ENCODE measurements at places on chromosomes 5 and 9. TPM values are rescaled to one million over a fixed set of nuclear protein-coding genes. Genes with fewer than 3 reads are reported as not detected.

Gene SLCO4C1
- 0.19 TPM for total RNA-seq

- DNase-seq = no peak
These were observed 263.0 kb downstream of the PDZD2 start for GRCh38 chr5:31901807-31902530.

DNA sequence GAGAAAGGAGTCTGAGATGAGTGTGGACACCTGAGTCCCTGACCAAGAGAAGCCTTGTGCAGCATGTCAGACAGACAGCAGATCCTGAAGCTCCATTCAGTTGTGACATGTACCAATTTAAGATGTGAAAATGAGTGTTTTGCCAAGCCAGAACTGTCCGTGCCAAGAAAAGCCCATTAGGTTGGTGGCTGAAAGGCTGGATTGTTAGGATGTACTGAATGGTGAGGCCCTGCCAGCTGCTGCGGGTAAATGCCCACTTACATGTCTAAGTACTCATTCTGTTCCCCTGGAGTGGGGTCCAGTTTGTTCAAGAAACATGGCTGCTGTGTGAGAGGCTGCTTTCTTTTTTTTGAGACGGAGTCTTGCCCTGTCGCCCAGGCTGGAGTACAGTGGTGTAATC is 14.6 kb downstream of the DAPK1 start:
- no peak for DNase-seq

- no peak for DNase-seq
These were observed 597.3 kb downstream of the GABRG2 start for GRCh38 chr5:162664846-162665245.

GRCh38 chr9:17484906-17485305 is 94.0 kb upstream of the SH3GL2 start:
- no peak for DNase-seq

- no peak for DNase-seq
These were observed 61.4 kb downstream of the C9orf50 start for GRCh38 chr9:129559506-129559881.

DNA sequence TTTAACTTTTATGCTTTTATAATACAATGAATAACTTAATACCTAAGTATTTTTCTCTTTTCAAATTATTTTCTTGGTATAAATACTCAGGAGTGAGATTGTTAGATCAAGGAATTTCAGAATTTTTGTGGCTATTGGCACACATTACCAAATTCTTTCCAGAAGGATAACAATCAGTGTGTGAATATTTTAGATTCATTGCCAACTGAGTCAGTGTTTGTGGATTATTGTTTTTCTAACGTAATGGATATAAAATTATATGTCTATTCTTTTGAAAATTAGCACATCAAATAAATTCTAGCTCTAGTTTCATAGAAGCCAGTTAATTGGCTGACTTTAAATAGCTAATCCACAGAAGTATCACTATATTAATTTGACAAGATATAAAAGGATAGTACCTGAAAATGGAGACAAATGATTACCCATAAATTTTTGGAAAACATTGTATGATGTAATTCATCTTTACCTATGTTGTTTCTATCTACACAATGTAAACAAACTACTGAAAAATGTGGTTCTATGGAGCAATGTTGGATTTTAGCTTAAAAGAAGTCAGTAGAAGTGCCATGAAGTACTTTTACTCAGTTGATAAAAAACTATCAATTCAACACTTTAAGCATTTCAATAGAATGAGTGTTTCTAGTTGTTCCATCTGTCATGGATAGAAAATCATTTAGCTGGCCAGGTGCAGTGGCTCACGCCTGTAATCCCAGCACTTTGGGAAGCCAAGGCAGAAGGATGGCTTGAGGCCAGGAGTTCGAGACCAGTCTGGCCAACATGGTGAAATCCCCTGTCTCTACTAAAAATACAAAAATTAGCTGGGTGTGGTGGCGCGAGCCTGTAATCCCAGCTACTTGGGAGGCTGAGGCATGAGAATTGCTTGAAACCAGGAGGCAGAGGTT is 185.1 kb downstream of the ADAMTSL1 start:
- no peak for DNase-seq

Gene IL5
- not detected for total RNA-seq

DNA sequence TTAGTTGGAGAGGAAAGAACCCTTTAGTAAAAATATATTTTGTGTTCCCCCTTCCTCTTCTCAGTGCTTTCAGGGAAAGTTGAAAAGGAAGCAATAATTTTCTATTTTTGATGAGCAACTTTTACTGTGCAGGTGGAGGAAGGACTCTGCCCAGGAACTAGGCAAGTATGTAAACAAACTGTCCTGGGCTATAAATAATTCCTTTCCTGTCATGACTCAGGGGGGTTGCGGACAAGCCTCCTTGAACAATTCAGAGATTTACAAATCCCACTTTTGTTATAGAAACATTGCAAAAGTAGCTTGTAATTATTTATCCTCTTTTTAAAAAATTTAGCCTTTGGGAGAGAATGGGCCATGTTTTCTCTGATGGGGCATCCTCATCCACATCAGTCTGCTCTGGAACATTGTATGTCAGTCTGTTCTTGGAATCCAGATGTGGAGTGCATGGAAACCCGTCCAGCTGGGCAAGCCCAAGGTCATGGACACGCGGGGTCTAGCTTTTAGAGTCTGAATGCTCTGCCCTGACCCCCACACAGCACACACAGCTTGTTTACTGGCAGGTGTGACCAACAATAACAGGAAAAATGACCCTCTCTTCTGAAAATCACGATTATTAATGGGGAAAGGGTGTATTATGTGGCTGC is 127.6 kb downstream of the GADD45G start:
- DNase-seq = no peak

GRCh38 chr9:19286634-19287188 is 56.2 kb downstream of the DENND4C start:
- no peak for DNase-seq

Gene SLCO6A1
- total RNA-seq = not detected

DNA sequence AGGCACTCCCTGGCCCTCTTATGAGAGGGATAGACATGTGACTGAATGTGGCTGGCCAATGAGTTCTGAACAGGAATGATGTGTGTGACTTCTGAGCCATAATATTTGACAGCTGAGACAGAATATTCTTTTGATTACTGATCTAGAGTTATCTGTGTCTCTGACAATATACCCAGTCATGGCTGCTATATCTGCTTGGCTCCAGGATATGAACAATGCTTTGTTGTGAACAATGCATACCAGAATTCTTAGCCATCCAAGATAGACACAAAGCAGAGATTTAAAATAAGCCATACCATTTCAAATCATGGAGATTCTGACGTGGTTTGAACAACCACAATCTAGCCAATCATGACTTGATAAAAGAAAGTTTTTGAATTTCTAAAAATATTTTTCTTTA is 840.3 kb upstream of the SEMA6A start:
- DNase-seq = no peak

Gene TLX3
- not detected for total RNA-seq

Gene FCN2
- not detected for total RNA-seq

DNA sequence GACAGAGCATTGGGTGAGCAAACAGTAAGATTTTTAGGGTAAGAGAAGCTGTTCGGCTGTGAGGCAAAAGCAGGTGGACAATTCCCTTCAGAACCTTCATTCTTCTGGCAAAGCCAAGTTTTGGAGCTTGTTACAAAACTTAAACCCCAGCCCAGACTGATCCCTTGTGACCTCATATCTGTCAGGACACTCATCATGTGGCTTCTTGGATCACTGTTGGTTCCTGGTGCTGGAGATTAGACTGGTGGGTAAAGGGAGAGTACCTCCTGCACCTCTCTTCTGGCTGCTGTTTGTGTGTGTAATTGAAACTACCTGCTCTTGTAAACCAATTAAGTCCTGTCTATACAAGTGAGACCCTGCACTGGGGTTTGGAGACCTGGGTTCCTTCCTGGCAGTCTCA is 21.0 kb downstream of the LARP1 start:
- no peak for DNase-seq

- no peak for DNase-seq
These were observed 951.9 kb upstream of the DMAC1 start for GRCh38 chr9:8751406-8751930.

DNA sequence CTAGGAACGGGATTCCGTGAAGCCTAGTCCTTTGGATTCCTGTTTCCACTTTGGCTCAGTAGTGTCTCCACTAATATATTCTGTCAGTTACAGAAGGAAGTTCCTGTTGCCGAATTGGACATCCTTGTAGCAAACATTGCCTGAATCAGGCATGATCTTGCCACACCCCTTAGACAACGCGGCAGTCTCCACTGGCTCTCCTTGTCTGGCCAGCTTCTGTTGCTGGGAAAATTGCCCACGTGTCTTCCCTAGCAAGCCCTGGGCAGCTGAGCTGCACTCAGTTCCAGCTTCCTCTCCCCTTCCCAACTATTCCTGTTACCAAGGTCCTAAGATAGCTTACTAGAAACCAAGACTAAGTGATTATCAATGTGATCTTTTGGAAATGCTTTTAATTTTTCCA is 316.6 kb upstream of the RIOK2 start:
- DNase-seq = no peak

Gene DMRT3
- total RNA-seq = 0.16 TPM

DNA sequence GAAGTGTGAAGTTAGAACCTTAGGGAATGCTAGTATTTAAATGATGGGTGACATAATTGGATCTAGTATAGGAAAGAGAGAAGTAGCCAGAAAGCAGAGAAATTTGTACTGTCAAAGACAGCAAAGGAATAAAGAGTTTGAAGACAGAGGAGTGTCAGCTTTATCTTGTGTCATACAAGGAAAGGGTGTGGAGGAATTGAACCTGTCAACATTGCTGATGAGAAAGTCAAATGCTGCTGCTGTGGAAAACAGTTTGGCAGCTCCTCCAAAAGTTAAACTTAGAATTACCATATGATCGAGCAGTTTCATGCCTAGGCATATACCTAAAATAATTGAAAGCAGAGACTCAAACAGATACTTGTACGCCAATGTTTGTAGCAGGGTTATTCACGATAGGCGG is 63.7 kb downstream of the DENND4C start:
- no peak for DNase-seq

DNA sequence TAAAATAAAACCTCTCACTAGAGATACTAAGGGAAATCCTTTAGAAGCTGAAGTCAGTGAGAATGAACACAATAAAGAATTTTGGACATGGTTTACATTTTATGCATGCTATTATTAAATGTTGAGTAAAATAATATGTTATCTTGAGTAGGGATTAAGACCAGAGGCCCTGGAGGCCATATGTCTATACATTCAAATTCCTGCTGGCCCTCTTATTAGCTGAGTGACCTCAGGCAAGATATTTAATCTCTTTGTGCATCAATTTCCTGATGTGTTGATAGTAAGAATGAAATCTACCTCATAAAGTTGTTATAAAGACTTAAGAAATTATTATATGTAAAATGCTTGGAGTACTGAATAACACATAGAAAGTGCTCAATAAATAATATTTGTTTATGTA is 281.1 kb upstream of the KLF4 start:
- no peak for DNase-seq

GRCh38 chr9:94083384-94083783 is 880 bp upstream of the PTPDC1 start:
- DNase-seq = no peak

Gene HTR4
- total RNA-seq = 0.70 TPM

Gene PHAX
- 30.1 TPM for total RNA-seq

DNA sequence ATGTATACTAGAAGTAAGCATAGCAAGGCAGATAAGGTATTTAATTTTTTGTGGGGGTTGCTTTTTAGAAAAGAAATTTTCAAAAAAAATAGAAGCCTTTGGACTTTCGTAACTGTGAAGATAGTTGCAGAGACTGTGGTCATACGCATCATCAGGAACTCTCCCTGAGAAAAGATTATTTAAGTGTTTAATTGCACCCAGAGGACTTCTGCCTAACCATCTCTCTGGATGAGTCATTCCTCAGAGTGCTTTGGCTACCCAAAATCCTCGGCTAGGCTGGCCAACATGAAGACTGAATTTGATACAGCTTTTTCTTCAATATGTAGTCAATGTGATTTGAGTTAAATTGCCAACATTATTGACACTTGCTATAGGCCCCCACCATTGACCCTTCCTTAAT is 296.4 kb downstream of the TLR4 start:
- no peak for DNase-seq

Gene SNCB
- total RNA-seq = 0.43 TPM

Gene GHR
- 10.4 TPM for total RNA-seq

GRCh38 chr9:137168573-137168903 is 1.3 kb downstream of the LRRC26 start:
- DNase-seq = no peak

Gene FAM240B
- not detected for total RNA-seq

GRCh38 chr5:29414681-29415080 is 1778.8 kb upstream of the CDH6 start:
- no peak for DNase-seq

DNA sequence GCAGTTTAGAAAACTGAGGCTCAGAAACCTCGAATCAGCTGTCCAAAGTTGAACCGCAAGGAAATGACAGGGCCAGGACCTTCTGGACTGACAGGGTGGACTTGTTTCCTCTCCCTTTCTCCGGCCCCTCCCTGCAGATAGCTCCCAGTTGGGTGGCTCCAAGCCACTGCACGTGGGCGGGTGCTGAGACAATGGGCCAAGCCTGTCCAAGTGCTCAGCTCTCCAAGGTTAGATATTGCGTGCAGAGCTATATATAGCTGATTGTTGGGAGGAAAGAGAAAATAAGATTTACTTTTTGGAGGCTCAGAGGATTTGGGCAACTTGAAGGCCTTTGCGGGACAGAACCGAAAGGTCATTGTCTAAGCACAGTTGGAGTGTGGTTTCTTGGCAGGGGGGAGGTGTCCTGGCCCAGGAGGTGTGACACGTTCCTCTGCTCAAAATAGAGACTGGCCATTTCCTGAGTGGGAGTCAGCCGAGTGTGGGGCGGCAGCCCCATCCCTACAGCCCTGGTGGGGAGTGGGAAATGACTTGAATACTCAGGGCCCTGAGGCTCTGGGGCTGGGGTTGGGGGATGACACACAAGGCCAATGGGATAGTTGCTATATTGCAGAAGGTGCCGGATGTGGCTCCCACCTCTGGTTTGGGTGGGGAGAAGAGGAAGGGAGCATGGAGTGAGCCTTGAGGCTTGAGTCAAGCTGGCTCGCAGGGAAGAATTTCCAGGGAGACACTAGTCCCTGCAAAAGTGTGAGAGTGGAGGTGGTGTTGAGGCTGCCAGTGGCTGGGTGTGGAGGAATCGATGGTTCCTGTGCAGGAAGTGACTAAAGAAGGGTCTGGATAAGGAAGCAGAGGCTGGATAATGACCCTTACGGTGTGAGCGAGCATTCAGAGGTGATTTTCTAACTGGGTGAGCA is 44.4 kb upstream of the SMAD5 start:
- DNase-seq = peak; percentile 92

Gene NR2F1
- total RNA-seq = 0.73 TPM

- DNase-seq = no peak
These were observed 2.3 kb upstream of the DNLZ start for GRCh38 chr9:136365775-136366222.

GRCh38 chr9:80698725-80699410 is 990.5 kb downstream of the TLE1 start:
- DNase-seq = no peak

DNA sequence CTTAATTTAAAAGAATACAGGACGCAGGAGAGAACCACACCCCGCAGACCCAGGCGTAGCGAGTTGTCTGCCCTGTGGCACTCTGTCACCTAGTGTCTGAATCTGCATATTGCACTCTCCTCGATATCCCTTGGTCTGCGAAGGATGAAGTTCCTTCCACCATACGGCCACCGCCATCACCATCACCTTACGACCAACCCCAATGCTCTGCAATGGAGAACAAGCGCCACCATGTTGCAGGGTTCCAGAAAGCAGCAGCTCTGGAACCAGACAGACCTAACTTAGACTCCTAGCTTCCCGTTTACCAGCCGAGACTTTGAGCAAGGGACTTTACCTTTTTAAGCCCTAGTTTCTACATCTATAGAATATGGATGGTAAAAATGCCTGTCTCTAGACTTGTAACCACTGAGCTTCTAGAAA is 77.4 kb upstream of the DMRT1 start:
- DNase-seq = no peak

Gene NREP
- 24.1 TPM for total RNA-seq
